Left lung (tissue), 14 donors: ENCODE measurements at places on chromosomes 7 and 10. TPM values are rescaled to one million over a fixed set of nuclear protein-coding genes. Genes with fewer than 3 reads are reported as not detected.
A peak's percentile ranks its signal among the peaks of the same experiment; 100 is the strongest.

- no peak for DNase-seq
Measured at GRCh38 chr10:78915190-78915518, 153.6 kb upstream of the ZMIZ1 start.

GRCh38 chr7:41627645-41628298, 75.1 kb downstream of the INHBA start:
- no peak for DNase-seq

- no peak for DNase-seq
Measured at GRCh38 chr7:157061979-157062378, 51.5 kb upstream of the MNX1 start.

DNA sequence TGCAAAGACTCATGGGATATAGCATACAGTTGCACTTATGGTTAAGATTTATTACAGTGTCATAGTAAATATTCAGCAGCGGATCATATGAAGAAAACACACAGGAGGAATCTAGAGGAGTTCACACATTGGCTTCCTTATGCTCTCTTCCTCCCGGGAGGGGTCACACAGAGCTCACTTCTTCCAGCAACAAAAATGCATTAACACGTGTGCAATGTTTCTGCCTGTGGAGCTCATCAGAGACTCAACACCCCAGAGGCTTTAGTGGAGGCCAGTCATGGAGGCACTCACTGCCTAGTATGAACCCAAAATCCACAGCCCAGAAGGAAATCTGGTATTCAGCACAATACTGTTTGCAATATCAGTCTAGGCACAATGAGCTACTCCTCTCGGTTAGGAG, 202.8 kb upstream of the PRSS1 start:
- no peak for DNase-seq

DNA sequence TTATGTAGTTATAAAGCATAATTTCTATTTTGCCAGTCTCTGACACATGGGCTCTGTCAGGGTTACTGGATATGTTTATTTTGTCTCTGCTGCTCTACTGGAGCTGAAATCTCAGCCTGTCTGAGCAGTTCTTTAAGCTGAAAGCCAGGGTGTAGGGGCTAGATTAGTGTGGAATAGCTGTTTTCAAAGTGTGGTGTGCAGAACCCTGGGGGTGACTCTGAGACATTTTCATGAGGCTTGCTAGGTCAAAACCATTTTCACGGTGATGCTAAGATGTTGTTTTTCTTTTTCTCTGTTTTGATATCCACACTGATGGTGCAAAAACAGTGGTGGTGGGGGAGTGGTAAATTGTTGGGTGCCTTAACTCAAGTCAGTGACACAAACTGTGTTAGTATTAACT, 45.5 kb downstream of the CREM start:
- DNase-seq = no peak

DNA sequence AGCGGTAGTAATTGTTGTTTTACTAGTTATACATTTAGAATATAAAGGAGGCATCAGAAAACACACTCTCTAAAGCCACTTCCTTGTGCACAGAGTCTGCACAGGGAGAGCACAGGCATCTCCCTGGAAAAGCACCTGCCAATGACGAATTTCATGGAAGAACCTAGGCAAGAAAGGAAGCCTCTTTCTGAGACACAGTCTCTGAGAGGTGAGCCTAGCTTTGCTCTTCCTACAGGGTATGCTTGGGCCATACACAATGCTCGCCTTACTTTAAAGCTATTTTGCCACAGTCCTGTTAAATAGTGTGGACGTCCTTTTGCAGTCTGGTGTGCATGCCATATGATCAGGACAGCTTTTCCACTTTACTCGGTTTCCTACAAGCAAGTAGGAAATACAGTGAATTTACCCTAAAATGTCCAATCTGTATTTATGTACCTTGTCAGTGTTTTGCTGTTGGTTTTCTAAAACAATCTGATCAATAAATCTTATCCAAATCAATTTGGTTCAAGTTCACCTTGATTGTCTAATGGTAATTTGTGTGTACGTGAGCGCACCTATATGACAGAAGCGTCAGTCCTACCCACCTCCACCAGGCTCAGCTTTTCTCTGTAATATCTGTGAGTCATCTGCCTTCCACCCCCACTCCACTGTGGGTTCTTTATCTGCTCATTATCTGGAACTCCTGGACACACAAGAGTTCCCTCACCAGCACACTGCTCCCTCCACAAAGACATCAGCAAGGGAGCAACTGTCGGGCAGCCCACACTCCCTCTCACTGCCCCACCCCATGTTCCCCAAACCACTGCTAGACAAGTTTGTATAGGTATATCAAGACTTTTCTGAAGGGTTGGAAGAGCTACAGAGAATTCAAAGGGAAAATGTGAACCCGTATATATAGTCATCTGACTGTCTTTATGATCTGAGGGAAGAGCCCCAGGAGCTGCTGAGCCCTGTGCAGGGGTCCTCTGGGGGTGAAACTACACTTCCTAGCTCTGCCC, 65.2 kb downstream of the KLHDC10 start:
- DNase-seq = no peak

GRCh38 chr7:17142831-17143541, 155.5 kb upstream of the AHR start:
- DNase-seq = no peak

- no peak for DNase-seq
Measured at GRCh38 chr7:41967156-41967555, 264.3 kb upstream of the INHBA start.

GRCh38 chr7:32507414-32507813, 12.1 kb downstream of the AVL9 start:
- DNase-seq = no peak

- DNase-seq = no peak
Measured at GRCh38 chr7:157220916-157221569, 82.3 kb downstream of the UBE3C start.

DNA sequence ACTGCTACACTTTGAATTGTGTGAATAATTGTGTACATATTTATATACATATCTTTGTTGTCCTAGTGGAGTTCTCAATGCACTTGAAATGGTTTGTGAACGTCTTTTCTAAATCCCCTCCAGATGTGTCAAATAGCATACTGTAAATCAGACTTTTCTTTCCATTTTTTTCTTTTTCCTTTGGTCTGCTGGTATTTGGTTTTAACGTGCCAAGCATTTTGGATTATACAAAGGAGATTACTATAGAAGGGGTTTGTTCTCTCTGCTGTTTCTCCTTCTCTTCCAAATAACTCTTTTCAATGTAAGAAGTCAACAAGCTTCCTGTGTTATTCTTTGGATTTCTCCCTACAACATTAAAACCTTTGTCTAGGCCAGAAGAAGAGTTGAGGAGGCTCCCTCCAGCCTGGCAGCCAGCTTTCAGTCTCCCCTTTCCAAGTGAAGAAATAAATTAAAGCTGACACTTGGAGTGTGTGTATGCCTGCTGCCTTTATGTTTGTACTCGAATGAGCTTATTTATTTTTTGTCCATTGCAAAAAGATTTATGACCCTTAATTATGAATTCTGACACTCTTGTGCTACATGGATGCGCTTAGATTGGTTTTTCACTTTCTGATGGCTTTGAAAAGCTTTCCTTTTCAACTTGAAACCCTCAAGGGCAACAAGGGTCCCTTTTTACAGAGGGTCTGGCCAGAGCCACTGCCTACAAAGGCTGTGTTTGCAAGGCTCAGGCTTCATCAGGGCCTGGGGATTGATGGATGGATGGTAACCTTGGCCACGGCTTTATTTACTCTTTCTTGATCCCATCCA, 107.8 kb downstream of the RAB18 start:
- no peak for DNase-seq

GRCh38 chr7:131225619-131226513, 101.8 kb upstream of the MKLN1 start:
- DNase-seq = peak; percentile 69

DNA sequence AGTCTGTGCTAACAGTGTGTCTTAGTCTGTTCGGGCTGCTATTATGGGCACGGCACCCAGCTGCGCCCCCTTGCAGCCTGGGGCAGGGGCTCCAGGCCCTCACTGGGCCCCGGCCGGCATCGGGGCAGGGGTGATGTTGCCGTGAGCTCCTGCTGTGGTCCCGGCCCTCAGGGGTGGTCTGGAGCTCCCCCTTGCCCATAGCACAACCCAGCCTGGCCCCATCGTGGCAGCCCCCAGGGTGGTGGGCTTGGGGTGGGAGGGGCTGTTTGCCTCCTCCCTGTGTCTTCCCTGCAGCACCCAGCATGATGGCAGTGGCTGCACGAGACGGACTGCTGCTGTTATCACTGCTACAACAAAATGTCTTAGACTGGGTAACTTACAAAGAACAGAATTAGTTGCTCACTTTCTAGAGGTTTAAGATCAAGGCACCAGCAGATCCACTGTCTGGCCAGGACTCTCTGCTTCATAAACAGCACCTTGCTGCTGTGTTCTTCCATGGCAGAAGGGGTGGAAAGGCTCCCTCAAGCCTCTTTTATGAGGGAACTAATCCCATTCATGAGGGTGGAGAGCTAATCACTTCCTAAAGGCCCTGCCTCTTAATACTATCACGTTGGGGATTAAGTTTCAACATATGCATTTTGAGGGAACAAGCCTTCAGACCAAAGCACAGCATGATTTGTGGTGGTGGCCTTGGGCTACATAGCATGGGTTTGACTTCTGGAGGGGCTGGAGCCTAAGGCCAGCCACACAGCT, 149.5 kb downstream of the SEC23IP start:
- DNase-seq = no peak

GRCh38 chr7:70574970-70575799, 556.8 kb upstream of the GALNT17 start:
- no peak for DNase-seq

DNA sequence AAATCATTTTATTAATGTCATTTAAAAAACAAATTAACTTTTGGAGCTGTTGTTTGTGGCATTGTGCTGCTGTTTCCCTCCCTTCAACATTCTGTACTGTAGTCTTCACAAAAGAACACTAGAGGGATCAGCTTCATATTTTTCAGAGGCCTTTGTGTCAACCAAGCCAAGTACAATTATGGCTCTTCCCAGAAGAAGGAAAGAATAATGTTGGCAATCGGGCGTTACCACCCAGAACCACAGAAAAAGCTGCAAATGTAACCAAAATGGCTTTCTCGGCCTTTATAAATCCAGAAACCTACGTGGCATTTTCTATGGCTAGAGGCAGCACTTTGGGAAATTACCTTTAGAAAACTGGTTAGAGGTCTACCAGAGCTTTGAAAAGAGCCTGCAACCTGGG, 98.8 kb upstream of the COL1A2 start:
- no peak for DNase-seq

GRCh38 chr10:122588381-122588780, 27.8 kb downstream of the DMBT1 start:
- no peak for DNase-seq

DNA sequence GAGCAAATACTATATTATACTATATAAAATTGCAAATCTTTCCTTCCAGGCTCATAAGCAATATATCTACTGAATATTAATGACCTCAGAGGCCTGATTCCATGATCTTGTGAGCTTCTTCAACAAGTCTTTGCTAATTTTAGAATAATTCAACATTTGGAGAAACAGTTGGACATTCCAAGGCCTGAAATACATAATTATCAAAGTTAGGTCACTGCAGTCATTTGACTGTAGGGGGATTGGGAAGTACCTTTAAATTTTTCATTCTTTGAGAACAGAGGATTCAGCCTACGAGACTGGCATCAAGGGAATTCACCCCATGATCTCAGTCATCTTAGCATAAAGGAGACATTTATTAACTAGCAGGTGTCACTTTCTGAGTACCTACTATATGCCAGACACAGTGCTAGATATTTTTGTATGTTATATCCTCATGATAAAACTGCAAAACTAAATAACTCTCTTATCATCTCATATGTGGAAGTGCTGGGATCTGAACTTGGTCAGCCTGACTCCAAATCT, 85.4 kb downstream of the DOCK4 start:
- DNase-seq = no peak

DNA sequence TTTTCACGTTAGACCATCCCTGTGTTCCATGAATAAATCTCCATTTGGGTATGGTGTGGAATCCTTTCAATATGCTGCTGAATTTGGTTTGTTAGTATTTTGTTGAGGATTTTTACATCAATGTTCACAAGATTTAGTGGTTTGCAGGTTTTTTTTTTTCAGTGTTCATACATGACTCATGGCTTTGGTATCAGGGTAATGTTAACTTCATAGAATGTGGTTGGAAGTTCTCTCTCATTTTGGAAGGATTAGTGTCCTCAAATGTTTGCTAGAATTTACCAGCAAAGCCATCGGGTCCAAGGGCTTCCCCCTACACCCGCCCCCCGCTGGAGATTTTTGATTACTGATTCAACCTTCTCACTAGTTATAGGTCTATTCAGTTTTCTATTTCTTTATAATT, 398.0 kb downstream of the NXPH1 start:
- no peak for DNase-seq

DNA sequence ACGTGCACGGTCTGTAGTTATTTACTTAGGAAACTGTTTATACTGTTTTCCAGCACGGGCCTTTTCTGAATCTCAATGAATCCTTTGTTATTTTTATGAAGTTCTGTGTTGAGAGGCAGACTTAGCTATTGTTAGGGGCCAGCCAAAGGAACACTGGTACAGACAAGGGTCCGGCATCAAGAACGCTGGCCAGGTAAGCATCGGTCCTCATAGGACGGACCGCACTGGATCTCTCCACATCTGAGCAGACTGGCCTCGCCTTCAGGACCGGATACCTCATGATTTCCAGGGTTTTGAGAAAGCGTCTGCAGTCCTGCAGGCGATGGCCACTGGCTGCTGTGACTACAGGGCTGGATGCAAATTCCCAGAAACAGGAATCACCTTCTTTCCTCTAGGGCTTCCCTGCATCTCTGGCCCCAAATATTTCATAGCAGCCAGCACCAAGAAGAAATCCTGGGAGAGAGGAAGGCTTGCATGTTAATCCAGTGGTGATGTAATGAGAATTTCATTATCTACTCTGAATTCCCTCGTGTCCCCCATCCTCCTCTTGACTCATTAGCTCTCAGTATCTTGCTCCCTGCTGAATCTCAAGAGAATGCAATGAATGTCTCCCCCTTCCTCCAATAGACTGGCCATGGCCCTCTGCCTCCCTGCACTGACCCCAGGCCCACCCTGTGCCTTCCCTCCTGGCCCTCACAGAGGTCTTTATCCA, 325.4 kb upstream of the NPVF start:
- no peak for DNase-seq

- no peak for DNase-seq
Measured at GRCh38 chr7:84970670-84971069, 216.2 kb downstream of the SEMA3D start.

- no peak for DNase-seq
Measured at GRCh38 chr10:8279598-8279997, 225.1 kb downstream of the GATA3 start.

DNA sequence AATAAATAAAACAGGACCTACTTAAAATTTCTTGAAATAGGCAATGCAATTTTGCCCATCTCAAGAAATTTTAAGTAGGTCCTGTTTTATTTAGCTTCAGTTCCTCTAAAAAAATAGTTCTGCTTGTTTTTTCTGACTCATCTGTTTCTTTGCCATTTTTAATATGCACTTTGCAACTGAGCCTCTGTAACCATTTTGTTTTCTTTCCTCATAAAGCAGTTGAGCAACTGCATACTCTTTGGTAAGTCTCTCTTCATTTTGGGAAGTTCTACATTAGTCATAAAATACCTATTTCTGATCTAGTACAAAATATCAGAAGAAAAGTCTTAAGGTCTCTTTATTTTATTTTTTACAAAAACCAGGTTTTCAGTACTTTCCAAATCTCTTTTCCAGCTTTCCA, 18.0 kb downstream of the TAS2R40 start:
- DNase-seq = no peak

Gene LRIT1
- not detected for polyA plus RNA-seq

Gene OR2A12
- 0.07 TPM for polyA plus RNA-seq

Gene ADD3
- 362 TPM for polyA plus RNA-seq

Gene CEP55
- polyA plus RNA-seq = 11.1 TPM

Gene RPEL1
- polyA plus RNA-seq = 0.11 TPM
